Astrocyte of the hippocampus (primary cell): ENCODE measurements at places on chromosomes 16 and 17.

DNA sequence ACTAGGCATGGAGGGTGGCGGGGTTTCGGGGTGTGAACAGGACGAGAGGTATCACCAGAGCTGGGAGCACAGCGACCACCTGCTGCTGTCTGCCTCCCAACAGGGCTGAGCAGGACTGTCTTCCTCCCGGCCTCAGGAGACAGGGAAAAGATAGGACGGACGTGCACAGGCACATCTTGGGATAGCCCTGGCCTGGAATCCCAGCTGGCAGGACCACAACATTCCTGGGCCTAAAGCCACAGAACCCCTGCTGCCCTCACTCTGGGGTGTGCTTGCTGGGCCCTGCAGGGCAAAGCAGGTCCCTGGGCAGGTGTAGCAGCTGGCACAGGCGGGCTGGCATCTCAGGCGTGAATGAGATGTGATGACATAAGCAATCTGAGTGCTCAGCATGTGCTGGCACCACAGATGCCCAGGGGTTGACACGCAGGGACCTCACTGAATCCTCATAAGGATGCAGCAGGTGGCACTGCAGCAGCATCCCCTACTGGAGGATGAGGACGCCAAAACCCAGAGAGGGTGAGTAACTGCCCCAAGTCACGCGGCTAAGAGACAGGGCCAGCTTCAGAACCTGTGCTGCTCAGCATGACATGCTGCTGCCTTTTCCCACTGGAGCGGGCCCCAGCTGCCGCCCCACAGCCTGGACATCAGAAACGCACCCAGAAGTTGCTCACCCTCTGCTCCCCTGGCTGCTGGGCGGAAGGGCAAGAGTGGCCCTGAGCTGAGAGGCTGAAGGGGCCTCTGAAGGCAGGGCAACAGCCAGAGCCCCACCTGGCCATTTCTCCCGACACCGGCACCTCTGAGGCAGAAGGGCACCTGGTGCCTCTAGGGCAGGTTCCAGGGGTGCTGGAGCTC is 7.1 kb downstream of the CORO7 start:
- DNase-seq = no peak

- DNase-seq = no peak
These were observed 164.8 kb downstream of the SNX29 start for GRCh38 chr16:12141073-12141951.

- DNase-seq = no peak
These were observed 740 bp downstream of the NFATC2IP start for GRCh38 chr16:28951410-28951943.

GRCh38 chr16:86120201-86121192 is 221.5 kb downstream of the IRF8 start:
- DNase-seq = no peak

DNA sequence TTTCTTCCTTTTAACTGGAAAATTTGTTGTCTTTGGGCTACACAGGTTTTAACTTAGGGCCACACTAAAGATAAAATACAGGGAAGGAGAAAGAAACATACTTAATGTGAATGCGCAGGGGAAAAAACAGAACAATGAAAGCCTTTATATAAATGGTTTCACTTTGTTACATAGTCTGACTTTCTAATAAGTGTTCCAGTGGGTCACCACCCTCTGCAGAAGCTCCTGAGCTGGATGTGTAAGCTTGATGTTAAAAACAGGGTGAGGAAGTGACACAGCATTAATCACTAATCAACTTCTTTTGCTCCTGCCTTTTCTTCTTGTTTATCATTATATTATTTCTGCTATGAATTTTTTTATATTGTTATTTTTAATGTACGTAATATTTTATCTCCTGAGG is 445.6 kb upstream of the CA10 start:
- no peak for DNase-seq

- DNase-seq = no peak
These were observed 13.1 kb upstream of the CYB5B start for GRCh38 chr16:69411064-69411985.
